ENCODE measurements at places on chromosomes 2 and 18.

- no peak for DNase-seq
Observed at GRCh38 chr2:100320547-100321178, 1.6 kb downstream of the LONRF2 start.

- peak; percentile 19 for DNase-seq
Observed at GRCh38 chr2:54903736-54904554, 146.3 kb downstream of the RTN4 start.

DNA sequence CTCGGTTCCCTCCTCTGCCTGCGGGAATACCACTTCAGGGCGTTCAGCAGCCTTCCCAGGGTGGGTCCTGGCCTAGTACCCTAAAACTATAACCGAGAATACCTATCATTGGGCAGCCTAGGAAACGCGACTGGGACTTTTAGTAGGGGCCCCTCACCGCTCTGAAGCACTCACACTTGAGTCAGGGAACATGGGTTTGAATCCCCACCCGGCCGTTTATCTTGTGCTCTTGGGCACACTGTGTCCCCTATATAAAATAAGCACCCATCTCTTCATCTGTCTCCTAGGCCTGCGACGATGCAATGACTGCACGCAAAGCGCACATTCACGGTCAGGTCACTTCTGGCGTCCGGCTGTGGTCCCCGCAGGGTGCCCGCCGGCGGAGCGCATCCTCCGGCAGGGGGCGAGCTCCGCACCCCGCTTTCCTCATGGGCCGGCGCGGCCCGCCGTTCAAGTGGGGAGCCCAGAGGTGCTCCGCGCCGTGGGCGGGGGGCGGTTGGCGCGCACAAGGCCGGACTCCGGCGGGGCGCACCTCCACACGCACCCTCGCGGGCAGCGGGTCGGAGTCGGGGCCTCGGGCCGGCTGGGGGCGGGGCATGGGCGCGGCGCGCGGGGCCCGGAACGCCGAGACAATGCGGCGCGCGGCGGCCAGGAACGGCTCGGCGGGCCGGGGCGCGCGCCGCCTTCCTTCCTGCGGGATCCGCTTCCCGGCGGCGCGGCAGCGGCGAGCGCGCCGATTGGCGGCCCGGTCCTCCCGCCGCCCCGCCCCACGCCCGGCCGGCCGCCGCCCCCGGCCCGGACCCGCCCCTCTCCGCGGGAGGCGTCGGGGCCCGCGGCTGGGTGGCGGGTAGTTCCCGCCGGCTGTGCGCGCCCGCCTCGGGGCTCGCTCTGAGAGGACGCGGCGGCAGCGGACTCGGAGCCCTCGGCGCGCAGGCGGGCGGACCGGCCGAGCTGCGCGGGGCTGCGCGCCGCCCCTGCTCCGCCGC is at the start of gene ASAP2:
Gene ASAP2 (plus strand): TSS at position 850 of the 986 bp plus-strand sequence. CDS start 293 bp downstream, outside the sequence.
- no peak for DNase-seq

- no peak for DNase-seq
Observed at GRCh38 chr2:214801068-214801467, 8.4 kb downstream of the BARD1 start.

DNA sequence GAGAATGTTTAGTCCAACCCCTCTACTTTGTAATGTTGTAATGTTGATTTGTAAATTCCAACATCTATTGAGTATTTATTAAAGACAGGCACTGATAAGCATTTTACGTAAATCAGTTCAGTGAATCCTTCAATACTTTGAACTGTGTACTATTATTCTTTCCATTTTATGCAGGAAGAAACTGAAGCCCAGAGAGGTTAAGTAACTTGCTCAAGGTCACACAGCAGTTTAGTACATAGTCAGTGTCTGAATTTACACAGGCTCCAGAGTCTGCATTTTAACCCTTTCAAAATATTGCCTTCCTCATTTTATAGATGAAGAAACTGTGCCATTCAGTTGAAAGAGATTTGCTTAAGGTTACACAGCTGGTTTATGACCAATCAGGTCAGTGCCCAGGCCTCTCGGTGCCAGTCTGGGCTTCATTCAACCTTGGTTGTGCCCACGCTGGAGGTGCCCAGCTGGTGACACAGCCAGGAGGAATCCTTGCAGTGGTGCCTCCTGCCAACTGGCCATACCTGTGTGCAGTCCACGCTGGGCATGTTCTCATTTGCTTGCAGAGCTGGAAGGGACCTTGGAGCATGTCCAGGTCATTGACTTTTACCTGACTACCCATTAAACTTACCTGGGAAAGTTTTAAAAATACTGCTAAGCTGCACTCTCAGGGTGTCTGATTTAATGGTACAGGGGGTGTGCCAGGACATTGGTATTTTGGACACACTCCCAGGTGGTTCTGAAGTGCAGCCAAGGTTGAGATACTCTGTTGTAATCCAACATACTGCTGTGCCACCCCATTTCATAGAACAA is 74.3 kb upstream of the CYRIA start:
- no peak for DNase-seq

DNA sequence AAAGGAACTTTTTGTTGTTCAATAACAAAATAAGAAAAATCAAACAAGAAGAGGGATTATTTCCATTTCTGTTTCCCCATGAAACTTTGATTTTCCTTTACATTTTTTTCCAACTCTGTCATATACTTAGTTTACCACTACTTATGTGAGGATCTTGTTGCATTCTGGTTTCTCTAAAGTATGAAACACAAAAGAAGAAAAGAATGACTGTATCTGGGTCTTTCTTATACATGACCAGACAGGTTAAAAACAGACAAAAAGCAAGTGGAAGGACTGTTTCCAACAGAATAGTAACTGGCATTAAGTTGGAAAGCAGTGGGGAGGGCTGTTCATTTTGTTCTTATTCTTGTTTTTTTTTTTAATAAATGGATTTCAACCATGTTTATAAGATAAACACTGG is 1207.8 kb upstream of the FAM98A start:
- DNase-seq: no peak

DNA sequence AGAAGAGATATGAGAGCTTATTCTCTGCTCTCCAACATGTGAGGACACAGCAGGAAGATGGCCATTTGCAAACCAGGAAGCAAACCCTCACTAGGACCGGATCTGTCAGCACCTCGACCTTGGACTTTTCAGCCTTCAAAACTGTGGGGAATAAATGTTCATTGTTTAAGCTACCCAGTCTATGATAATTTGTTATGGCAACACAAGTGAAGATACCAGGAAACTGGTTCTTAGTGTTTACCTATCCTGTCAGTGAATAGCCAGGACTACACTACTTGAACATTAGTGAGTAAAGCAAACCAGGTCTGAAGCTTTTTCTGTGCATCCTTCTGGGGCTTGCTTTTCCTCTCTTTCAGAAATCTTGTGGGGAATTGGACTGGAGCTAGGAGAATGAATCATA is 44.4 kb upstream of the BARD1 start:
- no peak for DNase-seq

GRCh38 chr18:57466745-57467409 is 31.7 kb downstream of the ONECUT2 start:
- no peak for DNase-seq

- DNase-seq: no peak
Observed at GRCh38 chr2:170368370-170368769, 190.4 kb downstream of the MYO3B start.

GRCh38 chr2:11509657-11510360 is 24.0 kb upstream of the GREB1 start:
- DNase-seq: no peak

GRCh38 chr18:44548291-44549221 is 132.1 kb upstream of the SETBP1 start:
- DNase-seq: no peak

DNA sequence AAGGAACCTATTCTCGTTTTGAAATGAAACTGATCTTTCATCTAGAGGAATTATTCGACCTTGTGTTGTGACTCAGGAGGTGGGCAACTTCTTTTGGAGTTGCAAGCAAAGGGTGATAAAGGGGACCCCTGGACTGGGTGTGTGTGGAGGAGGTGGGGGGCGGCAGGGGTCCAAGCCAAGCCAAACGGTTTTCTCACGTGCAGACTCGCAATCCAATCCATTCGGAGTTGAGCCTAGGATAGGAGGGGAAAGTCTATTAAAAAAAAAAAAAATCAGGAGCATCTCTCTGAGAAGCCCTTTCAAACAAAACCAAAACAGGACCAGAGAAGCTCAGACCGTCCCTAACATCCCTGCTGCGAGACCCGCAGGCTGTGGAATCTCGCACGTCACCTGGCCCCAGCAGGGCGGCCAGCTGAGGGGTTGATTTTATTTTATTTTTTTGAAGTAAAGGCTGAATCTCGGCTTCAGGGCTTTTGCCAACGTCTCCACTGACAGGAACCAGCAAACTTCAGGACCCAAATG is 3.7 kb upstream of the ZEB2 start:
- DNase-seq: no peak

DNA sequence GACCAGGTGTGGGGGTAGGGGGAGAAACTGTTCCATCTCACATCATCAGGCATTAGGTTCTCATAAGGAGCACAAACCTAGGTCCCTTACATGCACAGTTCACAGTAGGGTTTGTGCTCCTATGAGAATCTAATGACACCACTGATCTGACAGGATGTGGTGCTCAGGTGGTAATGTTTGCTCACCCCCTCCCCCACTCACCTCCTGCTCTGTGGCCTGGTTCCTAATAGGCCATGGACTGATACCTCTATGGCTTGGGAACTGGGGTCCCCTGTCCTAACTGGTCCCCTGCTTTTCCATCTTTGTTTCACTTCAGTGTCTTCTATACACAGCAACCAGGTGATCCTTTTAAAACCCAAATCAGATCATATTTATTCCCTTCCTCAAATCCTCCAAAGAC is 267.8 kb downstream of the TNS1 start:
- DNase-seq: no peak

- DNase-seq: no peak
Observed at GRCh38 chr2:105671156-105671555, 73.6 kb upstream of the NCK2 start.

DNA sequence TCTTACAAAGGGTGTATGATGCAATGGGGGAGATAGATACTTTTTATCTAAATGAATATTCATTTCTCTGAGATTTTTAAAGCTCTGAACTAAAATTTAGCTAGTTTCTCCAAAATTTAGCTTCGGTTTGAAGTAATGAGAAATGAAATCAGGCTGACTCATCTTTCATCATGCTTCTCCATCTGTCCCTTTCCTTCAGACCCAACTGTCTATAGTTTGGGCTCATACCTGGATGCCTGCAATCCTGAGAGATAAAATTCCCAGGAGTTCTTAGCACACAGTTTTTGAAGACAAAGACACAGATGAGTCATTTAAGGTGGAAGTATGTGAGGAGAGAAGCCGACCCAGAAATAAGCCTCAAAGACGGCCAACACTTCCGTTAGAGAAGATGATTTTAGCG is 336.4 kb upstream of the CDH20 start:
- no peak for DNase-seq

DNA sequence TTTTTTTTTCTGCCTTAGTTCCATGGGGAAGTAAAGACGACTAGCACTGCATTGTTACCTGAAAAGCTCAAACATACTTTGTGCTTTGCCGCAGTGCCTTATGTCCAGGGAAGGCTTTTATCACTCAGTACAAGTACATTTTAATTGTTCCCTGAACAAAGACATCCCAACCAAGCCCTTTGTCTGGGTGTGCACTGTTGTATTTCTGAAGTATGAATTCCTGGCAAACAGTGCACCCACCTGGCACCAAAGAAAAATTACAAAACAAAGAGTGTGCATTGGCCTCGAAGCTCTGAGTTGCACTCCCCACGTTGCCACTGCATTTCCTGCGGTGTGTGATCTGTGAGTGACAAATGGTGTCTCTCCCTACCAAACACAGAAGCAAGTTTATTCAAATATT is 858.5 kb upstream of the PIK3C3 start:
- no peak for DNase-seq

DNA sequence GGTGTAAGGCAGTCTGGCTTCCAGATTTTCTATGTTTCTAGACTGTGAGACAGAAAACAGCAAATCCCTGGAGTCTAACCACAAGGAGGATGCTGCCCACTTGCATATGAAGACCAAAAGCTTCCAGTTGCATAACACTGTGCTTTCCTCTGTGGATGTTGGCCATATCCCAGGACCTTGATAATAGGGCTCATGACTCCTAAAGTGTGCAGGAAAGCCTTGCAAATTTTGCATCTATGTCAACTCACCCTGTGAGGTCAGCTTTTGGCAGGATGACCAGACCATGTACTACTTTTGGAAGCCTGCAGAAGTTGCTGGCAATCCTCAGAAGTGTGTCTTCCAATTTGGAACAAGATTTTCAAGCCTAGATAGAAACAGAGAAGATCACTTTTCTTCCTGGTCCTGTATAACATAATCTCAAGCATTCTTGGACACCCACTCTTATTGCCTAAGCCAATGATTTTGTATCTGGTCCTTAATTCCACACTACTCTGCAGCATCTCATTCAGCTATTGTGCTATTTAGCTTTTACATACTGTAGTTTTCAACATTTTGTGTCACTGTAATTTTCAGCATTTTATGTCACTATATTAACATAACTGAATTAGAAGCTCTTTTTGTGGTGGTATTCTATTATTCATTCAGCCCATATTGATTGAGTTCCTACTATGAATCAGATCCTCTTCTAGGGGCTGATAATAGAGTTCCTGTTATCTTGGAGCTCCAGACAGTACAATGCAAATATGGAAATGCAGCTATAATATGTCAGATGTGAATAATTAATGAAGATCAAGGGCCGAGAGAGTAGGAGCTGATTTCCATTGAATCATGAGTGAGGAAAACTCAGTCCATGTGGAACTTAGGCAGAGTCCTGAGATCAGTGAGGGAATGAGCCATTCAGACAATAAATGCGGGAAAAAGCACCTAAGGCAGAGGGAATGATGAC is 85.3 kb upstream of the RAB27B start:
- DNase-seq: no peak

DNA sequence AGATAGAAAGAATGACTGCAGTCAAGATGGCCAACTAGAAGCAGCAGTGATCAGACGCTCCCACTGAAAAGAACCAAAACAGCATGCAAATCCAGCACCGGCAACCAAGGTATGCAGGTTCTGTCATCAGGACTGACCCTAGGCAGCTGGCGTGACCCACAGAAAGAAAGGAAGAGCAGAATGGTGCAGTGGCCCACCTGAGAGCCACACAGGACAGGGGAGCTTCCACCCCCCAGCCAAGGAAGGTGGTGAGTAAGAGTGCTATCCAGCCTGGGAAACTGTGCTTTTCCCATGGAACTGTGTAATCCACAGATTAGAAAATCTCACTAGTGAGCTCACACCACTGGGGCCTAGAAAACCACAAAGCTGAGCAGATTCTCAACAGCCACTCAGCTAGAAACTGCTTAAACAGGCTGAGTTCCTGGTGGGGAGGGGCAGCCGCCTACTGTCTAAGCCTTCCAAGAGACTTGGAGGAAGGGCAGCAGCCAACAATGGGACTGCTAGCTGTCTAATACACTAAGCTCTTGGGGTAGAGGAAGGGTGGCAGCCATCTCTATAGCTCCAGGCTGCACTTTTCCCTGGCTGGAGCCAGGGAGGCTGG is 127.9 kb downstream of the EVA1A start:
- DNase-seq: no peak

DNA sequence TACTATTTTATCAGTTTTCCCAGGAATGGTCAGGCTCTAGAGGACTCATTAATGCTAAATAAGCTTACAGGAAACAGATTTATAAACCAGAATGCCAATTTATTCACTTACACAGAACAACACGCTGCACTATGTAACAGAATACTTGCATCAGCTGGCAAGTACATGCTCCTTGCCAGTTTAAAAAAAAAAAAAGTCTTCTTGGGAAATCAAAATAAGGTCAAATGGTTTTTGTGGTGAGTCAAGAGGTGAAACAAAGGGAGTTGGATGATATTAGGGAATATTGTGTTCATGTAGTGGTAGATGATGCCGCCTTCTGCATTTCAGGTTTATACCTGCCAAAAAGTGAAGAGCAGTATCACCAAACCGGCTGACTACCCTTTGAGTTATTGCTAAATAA is 1322.1 kb upstream of the ZEB2 start:
- no peak for DNase-seq

All from activated CD4-positive, CD25-positive, alpha-beta regulatory T cell (primary cell).